ENCODE measurements at places on chromosomes 5 and 9. TPM values are rescaled to one million over a fixed set of nuclear protein-coding genes. Genes with fewer than 3 reads are reported as not detected.

ACSL6 gene
- total RNA-seq, result not detected

IL5 gene
- not detected for total RNA-seq

RAB3C gene
- total RNA-seq, result not detected

FOXD4L6 gene
- not detected for total RNA-seq

APBA1 gene
- 0.10 TPM for total RNA-seq

CSF2 gene
- 0.39 TPM for total RNA-seq
